ENCODE measurements at places on chromosomes 2 and 18.

GRCh38 chr2:98926601-98927000 lies 9.4 kb downstream of the CRACDL start:
- no peak for DNase-seq

- no peak for DNase-seq
Measured at GRCh38 chr2:105391763-105392662, 6.8 kb downstream of the FHL2 start.

DNA sequence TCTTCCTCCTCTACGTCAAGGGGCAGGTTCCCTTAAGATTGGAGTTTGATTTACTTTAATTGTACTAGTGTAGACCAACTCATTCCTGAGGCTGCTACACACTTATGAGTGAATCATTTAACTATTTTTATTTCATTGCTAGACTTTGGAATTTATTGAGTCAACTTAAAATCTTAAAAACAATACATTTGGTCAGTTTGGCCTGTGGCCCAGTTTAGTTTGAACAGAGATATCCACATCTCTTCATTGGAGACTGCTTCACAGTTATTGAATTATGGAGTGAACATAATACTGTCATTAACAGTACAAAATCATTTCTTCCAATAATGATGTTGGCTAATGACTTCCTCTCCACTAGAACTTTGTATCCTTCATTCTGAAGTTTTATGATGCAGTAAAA lies 34.5 kb upstream of the STPG4 start:
- DNase-seq, result no peak

- DNase-seq, result no peak
Measured at GRCh38 chr2:231632559-231633142, 40.0 kb downstream of the TEX44 start.

DNA sequence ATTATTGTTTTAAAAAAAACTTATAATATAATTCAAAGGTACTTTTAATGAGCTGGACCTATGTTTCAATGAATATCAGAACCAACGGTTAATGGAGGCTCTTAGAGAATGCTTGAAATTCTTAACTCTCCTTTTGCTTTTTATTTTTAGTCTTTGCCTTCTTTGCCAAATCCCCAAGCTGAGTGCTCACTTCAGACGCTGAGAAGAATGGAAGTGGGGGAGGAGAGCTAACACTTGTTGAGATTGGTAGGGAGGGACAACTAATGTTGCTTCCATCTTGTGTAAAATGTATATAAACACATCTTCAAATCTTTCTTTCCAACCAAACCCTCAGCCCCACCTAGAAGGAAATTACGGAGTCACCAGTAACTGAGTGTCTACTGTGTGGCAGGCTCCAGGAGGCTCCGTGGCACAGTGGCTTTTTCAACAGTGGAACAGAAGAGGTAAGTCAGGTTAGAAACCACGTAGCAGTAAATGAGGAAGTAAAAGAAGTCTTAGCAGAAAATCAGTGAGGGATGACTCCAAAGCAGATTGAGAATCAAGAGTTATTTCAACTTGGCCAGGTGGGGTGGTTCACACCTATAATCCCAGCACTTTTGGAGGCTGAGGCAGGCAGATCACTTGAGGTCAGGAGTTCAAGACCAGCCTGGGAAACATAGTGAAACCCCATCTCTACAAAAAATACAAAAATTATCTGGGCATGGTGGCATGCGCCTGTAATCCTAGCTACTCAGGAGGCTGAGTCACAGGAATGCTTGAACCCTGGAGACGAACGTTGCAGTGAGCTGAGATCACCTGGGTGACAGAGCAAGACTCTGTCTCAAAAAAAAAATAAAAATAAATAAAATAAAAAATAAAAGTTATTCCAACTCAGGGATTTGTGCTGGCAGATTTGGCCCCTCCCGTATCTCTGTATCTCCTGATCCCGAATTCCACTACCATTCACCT lies 45.0 kb upstream of the CREB1 start:
- DNase-seq, result no peak

GRCh38 chr2:105254531-105255210 lies 13.1 kb downstream of the GPR45 start:
- no peak for DNase-seq

DNA sequence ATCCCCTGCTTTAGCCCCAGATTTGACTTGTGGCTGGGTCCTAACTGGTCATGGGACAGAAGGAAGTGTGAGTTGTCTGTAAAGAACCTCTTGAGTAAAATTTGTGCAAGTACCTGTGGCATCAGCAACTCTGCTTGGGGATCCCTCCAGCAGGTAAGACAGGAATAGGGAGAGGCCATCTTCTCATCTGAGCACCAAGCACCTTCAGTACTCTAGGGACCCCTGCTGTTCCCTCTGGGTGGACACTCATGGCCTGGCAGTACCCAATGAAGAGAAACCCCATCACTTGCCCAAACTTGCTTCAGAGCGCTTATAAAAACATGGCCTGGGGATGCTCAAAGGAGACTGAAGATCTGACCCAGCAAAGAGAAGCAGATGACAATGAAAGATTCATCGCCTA lies 297.8 kb downstream of the SP3 start:
- DNase-seq, result peak; percentile 9

Measured in NCI-H1092 treated with DMSO at 0.1 percent for 48 hours (cell line).